ENCODE measurements at places on chromosomes 2 and 18. TPM values are rescaled to one million over a fixed set of nuclear protein-coding genes. Genes with fewer than 3 reads are reported as not detected.

DNA sequence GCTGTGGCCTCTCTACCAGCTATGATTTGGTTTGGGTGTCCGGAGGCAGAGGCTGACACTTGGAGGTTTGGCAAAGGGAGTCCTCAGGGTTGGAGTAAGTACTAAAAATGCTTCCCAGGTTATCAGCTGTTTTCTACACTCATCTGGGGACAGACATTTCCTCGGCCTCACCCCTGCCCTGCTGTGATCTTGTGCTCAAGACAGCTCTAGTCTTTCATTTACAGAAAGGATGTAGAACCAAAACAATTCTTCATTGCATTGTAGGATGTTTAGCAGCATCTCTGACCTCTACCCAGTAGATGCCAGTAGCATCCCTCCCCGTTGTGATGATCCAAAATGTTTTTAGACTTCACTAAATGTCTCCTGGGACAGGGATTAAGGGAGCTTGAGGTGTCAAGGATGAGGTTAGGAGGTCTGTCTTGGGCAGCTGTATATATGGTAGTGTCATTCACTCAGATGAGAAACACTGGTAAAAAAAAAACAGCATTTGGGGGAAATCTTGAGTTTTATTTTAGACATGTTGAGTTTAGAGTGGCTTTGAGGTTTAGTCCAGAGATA lies 26.6 kb downstream of the CD28 start:
- no peak for DNase-seq

- no peak for DNase-seq
These were observed 26.6 kb downstream of the SESTD1 start for GRCh38 chr2:179238027-179238426.

- no peak for DNase-seq
These were observed 30.8 kb upstream of the CCL20 start for GRCh38 chr2:227782804-227783203.

DNA sequence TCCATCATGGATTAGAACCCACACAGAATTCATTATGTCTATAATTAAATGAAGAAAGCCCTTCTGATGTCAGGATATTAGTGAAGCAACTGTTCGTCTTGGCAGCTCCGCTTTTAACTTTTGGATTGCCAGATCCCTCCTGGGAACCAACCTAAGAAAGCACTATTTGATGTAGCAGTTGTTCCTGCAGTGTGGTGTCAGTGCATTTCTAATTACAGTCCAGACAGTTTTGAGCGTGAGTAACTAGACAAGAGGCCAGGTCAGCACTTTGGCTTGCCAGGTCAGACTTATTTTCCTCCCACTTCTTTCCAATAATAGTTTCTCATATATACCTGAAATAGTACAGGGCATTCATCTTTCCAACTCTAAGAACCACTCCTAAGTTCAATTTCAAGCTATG lies 13.8 kb downstream of the NRXN1 start:
- DNase-seq, result no peak

DNA sequence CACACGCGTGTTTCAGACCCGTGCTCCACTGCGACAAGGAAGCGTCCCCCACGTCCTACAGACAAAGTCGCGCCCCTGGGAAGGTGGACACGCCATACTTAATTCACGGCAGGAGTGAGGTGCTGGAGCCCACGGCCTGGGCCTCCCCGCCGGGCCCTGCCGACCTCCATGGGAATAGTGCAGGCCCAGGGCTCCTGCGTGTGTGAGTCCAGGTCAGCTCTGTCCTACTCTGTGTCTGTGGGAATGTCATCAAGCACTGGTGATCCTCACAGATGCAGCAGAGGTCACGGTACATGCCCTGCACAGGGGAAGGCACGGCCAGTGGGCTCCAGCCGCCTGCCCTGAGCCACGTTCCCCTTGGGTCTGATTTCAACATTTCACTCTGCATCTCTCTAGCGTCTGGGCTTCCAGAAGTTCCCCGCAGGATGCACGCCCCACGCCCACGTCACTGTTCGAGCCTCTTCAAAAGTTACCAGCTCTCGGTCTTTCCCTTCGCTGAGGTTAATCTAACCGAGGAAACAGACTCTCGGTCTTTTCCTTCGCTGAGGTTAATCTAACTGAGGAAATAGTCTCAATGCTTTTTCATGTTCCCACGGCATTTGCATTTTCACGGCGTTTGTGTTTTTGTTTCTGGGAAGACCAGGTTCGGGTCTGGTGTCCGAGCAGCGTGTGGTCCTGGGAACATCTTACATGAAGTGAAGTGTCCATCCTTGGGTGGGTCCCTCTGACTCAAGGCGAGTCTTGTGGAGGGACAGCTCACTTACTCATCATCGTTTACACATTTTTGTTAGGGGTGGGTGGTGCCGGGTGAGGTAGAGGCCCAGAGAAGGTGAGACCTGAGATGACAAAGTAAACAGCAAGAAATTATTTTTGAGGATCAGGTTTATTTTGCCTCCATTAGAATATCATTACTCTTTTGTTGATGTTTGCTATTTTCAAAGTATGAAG lies 157.3 kb upstream of the ALKAL2 start:
- DNase-seq, result no peak

PLGLB1 gene
- 0.87 TPM for total RNA-seq

- no peak for DNase-seq
These were observed 33.4 kb upstream of the GAREM2 start for GRCh38 chr2:26139269-26140183.

Data from H4 (cell line).